ENCODE measurements at places on chromosomes 1 and 21. TPM values are rescaled to one million over a fixed set of nuclear protein-coding genes. Genes with fewer than 3 reads are reported as not detected.

The INAVA gene
- not detected for total RNA-seq

The ZNF593OS gene
- not detected for total RNA-seq

The RGSL1 gene
- not detected for total RNA-seq

The CASQ2 gene
- not detected for total RNA-seq

The WNT4 gene
- 0.50 TPM for total RNA-seq

The LRRC7 gene
- not detected for total RNA-seq

The CYP4Z1 gene
- total RNA-seq, result not detected

The HES4 gene
- 3.7 TPM for total RNA-seq

The DCST2 gene
- total RNA-seq, result 0.11 TPM

The LCE3D gene
- total RNA-seq, result not detected

The SMIM1 gene
- total RNA-seq, result 0.55 TPM

The NEK2 gene
- 17.9 TPM for total RNA-seq

The WNT2B gene
- total RNA-seq, result 1.2 TPM

The AMY2A gene
- not detected for total RNA-seq

The GPR37L1 gene
- total RNA-seq, result not detected

The KCNT2 gene
- 1.8 TPM for total RNA-seq

The SYCP1 gene
- total RNA-seq, result not detected

The TMEM125 gene
- total RNA-seq, result not detected

The KDF1 gene
- not detected for total RNA-seq

The RBM34 gene
- total RNA-seq, result 65.9 TPM

The KLHDC9 gene
- 1.3 TPM for total RNA-seq

The PLK3 gene
- 43.7 TPM for total RNA-seq

The KRTAP27-1 gene
- total RNA-seq, result not detected

The ADGRL2 gene
- 14.6 TPM for total RNA-seq

The KRTAP11-1 gene
- total RNA-seq, result not detected

The S100A1 gene
- not detected for total RNA-seq

The APP gene
- 757 TPM for total RNA-seq

The IGSF5 gene
- total RNA-seq, result 0.25 TPM

The SYF2 gene
- 47.0 TPM for total RNA-seq

The F13B gene
- not detected for total RNA-seq

The S100A10 gene
- total RNA-seq, result 60.1 TPM

The MYBPH gene
- 0.75 TPM for total RNA-seq
